ENCODE measurements at places on chromosomes 3 and 15. TPM values are rescaled to one million over a fixed set of nuclear protein-coding genes. Genes with fewer than 3 reads are reported as not detected.

FETUB gene
- not detected for total RNA-seq

NUP210 gene
- total RNA-seq, result 43.3 TPM

EXD1 gene
- not detected for total RNA-seq

PRSS50 gene
- total RNA-seq, result 0.29 TPM

LRRC49 gene
- total RNA-seq, result 62.0 TPM

DHX30 gene
- 79.4 TPM for total RNA-seq

C3orf62 gene
- 1.5 TPM for total RNA-seq

CCR8 gene
- not detected for total RNA-seq

TAGLN3 gene
- 3.7 TPM for total RNA-seq

RBPMS2 gene
- total RNA-seq, result 1.9 TPM

ASB14 gene
- not detected for total RNA-seq

- DNase-seq, result no peak
Measured at GRCh38 chr3:49901366-49902339, 2.0 kb downstream of the MST1R start.

DNA sequence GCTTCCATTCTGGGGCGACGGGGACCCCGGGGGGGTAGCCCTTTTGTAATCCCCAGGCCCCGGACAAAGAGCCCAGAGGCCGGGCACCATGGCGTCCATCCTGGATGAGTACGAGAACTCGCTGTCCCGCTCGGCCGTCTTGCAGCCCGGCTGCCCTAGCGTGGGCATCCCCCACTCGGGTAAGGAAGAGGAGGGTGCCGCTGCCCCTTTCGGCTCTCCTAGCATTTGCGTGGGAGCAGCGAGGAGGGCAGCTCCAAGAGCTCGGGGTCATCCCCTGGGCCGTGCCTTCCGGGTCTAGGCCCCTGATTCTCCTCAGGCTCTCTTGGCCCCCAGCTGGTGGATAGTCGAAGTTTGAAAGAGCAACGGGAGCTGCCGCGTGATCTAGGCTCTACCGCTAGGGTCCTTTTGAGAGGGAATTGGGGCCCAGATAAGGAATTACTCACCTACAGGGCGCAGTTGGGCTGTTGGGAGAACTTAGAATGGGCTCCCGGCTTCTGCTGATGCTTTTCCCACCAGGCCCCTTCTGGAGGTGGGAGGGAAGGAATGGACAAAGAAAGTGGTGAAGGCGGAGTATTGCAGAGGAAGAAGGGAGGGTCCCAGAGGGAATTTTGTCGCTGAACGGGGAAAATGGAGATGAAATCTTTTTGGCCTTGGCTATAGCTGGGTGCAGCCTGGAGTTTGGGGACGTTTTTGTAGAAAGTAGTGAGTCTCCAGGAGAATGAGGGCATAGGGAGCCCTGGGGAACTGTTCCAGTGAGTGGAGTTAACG lies 615 bp downstream of the VPS18 start:
- no peak for DNase-seq

GRCh38 chr3:67286586-67286985 lies 288.5 kb downstream of the KBTBD8 start:
- no peak for DNase-seq

GRCh38 chr3:163684651-163685050 lies 1393.6 kb downstream of the SI start:
- no peak for DNase-seq

DNA sequence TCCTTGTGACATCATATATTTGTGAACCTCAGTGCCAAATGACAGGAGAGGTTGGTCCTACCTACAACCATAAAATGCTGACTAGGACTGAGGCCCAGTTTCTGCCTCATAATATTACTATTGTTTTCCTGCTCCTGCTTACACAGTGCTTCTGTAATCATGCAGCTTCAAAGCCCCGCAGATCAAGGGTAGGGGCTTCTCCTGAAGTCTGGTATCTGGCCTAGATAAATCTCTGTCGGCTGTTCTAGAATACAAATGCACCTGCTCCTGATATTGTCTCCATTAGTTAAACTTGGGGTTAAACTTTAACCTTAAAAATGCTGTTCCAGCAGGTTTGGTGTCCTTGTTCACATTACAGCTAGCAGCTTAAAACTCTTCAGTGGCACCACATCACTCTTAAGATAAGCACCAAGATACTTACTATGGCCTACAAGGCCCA lies 552.4 kb downstream of the TUSC7 start:
- DNase-seq, result no peak

- peak; percentile 2 for DNase-seq
Measured at GRCh38 chr3:110381992-110382391, 689.6 kb upstream of the NECTIN3 start.

DNA sequence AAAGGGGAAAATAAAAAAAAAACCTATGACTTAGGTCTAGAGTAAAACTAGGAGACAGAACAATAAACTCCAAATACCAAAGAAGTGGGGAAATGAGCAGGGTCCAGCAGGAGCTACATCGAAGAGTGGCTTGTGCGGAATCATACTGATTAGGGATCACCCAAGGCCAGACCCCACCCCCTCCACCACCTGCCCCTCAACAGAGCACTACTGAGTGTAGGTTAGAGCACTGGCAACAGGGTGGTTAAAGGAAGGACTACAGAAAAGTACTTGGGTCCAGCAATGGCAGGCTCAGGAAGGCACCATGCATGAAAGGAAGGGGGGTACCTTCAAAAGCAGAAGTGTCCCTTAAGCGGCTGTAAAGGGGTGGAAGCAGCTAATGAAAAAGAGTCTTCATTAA lies 96.2 kb downstream of the UBE3A start:
- no peak for DNase-seq

- no peak for DNase-seq
Measured at GRCh38 chr3:143450632-143451031, 331.1 kb downstream of the CHST2 start.

GRCh38 chr15:68981941-68982340 lies 32.6 kb upstream of the NOX5 start:
- no peak for DNase-seq

DNA sequence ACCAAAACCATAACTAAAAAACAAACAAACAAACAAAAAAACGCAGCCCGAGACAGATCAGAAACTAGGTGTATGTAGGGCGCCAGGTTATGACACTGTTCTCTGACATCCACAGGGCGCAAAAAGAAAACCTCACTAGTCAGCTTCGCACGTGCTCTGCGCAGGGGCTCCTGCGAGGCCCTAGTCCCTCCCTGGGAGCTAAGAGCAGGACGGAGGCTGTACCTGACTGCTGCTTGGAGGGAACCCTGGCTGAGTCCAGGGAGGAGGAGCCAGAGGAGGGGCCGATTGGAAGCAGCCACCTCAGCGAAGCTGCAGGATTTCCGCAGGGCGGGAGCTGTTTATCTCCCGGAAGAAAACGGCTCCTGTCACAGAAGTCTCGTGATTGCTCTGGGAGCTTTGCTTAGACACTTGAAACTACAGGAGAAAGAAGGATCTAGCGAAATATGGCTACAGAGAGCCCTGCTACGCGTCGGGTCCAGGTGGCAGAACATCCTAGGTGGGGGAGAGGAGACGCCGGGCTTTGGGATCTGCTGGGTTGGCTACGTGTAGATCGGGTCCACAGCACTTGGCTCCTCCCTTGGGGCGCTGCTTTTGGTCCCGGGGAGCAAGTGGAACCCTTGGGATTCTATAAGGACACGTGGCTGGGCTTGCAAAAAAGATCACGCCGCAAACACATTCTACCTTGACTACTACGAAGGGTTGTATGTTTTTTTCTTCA lies at the start of gene GALK2:
Gene GALK2 (plus strand): TSS at position 368 of the 718 bp plus-strand sequence. CDS start 76 bp downstream, at position 444.
- peak; percentile 61 for DNase-seq

GRCh38 chr3:126127904-126128303 lies 44.0 kb upstream of the SLC41A3 start:
- DNase-seq, result no peak

GRCh38 chr3:4508048-4508981 lies 15.2 kb downstream of the ITPR1 start:
- DNase-seq, result no peak
